ENCODE measurements at places on chromosomes 2 and 18.

- DNase-seq, result no peak
These were observed 433.2 kb downstream of the FBXO15 start for GRCh38 chr18:73714466-73714865.

DNA sequence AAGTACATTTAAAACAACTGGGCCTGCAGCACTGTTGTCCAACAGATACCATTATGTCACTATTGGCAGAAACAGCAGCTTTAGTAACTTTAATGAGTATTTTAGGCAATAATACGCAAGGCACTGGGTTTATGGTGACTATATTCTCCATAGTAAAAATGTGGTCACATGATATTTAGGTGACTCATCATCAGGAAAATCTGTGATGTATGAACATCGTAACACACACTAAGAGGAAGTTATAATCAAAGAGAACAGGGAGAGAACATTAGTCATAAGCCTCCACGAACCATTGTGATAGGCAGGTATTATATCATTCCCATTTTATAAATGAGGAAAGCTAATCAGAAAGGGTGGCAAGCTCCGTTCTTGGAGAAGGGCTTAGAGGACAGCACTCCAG is 36.9 kb downstream of the RAPH1 start:
- peak; percentile 25 for DNase-seq

- peak; percentile 83 for DNase-seq
These were observed 4.2 kb upstream of the IL1R1 start for GRCh38 chr2:102138331-102138730.

DNA sequence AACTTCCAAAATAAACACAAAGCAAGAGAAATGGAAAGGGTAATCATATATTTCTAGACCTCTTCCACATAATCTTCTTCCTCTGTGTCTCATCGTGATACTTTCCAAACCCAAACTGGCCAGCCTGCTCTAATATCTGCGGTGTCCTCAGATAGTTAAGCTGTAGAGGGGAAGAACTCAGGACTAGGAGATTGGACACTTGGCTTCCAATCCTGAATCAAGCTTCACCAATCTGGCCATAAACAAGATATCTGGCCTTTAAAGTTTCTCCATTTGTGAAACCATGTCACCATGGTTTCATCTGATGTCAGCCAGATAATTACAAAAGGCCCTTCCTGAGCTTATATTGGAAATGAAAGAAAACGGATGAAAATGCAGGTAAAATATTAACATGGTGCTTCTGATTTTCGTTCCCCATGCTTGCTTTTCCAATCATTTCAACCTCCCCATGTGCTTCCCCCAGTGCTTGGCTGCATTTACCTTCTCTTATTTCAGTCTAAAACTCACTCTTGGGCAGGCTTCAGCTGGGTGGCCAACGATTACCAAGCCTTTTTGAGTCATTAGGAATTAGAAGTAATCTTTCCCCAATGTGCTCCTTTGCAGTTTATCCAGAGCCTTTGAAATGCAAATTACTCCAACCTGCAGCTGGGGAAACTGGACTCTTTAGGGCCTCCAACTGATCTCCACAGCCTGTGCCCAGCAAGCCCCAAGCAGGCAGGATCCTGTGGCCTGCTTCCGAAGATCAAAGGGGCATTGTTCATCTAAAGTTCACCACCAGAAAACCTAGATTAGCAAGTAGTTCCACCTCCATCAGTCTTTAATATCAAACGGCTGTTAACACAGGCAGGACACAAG is 44.5 kb upstream of the MYCN start:
- no peak for DNase-seq

DNA sequence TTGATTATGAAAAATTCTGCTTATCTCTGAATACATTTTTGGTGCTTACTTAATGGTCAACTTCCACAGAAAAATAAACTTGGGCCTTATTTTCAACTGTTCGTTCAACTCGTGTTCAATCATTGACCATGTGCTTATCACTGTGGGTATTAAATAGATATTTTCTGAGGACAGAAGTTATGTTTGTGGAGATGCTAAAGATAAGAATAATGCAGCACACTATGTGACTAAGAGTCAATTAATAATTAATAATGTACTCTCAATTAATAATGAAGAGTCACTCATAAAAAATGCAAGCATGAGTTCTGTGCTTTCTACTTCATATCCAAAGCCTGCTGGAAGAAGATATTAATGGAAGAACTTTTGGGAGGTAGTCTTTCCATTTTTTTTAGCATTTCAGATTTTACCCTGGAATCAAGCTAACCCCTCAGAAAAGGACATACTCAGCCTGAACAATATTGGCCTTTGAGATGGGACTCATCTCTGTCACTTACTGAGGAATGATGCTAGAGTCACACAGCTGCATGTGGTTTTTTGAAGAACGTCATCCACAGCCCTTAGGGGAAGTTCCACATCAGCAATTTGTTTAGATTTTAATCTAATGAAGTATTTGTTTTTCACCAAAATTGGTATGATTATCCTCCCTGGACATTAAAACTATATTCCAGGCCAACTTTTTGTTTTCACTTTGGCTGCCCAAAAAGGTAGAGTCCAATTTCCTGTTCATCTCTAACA is 191.9 kb upstream of the CRIM1 start:
- peak; percentile 29 for DNase-seq

GRCh38 chr18:48728204-48728833 is 189.5 kb downstream of the CTIF start:
- peak; percentile 26 for DNase-seq

DNA sequence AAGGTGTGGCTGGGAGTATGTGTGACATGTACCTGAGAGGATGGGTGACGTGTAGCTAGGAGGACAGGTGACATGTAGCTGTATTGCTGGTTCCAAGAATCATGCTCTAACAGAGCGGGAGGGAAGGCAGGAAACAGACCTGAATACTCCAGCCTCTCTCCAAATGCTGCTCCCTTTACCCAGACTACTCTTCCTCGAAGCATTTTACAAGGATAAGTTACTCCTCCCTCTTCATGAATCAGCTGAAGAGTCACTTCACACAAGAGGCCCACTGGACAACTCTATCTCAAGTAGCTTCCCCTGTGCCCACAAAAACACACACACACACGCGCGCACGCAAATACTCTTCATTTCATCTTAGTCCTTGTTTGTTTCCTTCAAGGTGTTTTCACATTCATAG is 52.6 kb upstream of the KIDINS220 start:
- DNase-seq, result no peak

DNA sequence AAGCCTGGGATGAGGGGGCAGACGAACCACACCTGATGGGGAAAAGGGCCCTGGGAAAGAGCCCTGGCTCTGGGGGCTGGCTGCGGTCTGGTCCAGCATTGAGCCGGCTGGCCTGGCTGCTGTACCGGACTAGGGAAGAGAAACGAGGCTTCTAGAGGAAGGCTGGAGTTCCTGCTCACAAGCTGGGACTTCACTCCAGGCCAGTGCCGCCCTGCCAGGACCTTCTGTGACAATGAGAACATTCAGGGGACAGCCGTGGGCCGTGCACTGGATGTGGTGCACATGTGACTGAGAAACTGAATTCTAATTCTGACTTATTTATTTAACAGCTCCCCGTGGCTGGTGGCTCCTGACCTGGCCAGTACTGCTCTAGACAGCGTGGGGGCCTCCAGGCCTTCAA is 269.3 kb downstream of the HDAC4 start:
- DNase-seq, result no peak

DNA sequence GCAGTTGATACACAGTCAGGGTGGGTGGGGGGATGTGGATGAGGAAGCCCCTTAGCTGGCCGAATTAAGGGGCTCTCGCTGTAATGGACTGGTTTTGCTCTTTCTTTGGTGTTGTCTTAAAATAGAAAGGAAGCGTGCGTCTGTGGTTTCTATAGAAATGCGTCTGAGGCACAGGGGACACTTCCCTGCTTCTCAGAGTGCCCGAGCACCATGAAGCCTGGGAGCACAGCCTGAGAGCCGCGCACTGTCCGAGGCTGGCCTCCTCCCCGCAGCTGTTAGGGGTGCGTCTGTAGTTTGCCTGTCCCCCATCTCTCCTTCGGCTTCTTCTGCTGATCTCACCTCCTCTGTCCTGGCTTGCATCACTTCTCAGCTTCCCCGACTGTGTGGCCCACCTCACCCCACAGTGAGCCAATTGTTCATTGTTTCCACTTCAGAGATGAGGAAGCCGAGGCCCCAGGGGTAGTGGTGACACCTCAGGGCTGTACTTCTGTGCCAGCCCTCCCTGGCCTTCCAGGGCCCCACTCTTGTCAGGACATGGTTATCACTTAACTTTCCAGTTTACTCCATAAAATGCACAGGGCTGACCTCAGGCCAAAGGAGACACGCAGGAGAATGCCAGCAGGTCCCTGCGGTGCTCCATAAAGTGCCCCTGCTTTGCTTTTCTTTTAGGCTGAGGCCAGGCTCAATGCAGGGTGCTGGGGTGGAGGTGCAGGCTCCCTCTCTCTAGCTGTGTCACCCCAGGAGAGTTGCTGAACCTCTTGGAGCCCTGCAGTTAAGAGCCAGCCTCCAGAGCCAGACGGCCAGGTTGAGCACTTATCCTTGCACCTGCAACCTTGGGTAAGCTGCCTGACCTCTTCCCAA is 210.6 kb downstream of the SEPTIN10 start:
- DNase-seq, result peak; percentile 5

DNA sequence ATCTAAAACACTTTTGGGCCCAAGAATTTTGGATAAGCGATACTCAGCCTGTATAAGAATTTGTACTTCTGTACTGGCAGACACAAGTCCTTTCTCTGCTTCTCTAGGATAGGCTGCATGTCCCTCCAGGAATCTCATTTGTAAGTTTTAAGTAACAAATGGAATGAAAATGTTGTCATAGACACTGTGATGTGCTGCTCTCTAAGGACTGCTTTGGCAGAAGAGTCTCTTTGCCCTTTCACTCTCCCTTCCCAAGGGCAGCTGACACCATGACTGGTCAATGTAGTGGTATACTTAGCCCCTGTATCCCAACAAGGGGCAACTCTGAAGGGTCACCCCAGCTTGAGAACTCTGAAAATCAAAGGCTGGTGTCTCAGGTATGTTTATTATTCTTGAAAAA is 27.3 kb downstream of the PLA2R1 start:
- no peak for DNase-seq

GRCh38 chr2:11234309-11234708 is 79.0 kb downstream of the SLC66A3 start:
- peak; percentile 59 for DNase-seq

DNA sequence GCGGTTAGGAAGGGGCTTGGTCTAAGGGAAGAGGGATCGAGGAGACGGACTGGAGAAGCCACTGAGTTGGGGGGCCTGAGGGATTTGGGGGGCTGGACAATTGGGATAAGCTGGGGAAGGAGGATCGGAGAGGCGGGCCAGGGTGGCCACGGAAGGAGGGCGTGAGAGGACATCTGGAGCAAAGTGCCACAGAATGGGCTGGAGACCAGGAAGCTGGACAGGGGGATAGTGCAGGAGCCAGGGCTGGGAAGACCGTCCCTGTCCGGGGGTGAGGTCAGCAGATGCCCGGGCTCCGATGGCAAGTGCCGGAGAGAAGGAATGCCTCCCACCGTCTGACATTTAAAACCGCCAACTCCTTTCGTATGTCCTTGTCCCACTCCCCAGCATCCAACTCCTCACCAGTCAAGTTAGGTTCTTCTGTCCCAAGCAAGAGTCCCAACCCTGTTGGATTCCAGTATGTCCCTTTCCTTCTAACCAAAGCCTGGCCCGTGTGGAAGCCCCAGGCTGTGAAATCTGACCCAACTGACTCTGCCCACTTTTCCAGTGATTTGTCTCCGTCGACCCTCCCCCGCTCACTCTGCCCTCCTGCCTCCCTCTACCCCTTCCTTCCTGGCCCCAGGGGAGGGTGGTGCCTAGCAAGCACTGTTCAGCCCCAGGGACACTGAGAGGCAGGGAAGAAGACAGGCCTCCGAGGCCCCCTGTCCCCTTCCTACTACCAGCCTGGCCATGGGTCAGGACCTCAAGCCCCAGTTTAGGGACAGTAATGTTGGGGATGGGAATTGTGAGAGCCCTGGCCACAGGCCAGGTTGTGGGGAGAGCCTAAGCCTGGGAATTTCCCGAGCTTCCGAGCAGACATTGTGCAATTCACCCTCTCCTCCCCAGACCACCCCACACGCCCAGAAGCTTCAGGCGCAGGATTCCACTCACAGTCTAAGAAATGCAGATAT is 31.5 kb upstream of the TMBIM1 start:
- peak; percentile 44 for DNase-seq

GRCh38 chr2:31075431-31075830 is 62.8 kb downstream of the GALNT14 start:
- no peak for DNase-seq

- peak; percentile 83 for DNase-seq
These were observed 45.5 kb upstream of the SCN7A start for GRCh38 chr2:166539340-166540162.

GRCh38 chr2:134127496-134127895 is 126.4 kb upstream of the MGAT5 start:
- DNase-seq, result no peak

Data from hematopoietic multipotent progenitor cell treated with erythropoietin and hydrocortisone succinate and interleukin-3 and kit ligand, for 4 days (in vitro differentiated cells).